ENCODE measurements at places on chromosomes 4 and X.

- DNase-seq: no peak
Measured at GRCh38 chr4:41408859-41409593, 128.9 kb upstream of the LIMCH1 start.

DNA sequence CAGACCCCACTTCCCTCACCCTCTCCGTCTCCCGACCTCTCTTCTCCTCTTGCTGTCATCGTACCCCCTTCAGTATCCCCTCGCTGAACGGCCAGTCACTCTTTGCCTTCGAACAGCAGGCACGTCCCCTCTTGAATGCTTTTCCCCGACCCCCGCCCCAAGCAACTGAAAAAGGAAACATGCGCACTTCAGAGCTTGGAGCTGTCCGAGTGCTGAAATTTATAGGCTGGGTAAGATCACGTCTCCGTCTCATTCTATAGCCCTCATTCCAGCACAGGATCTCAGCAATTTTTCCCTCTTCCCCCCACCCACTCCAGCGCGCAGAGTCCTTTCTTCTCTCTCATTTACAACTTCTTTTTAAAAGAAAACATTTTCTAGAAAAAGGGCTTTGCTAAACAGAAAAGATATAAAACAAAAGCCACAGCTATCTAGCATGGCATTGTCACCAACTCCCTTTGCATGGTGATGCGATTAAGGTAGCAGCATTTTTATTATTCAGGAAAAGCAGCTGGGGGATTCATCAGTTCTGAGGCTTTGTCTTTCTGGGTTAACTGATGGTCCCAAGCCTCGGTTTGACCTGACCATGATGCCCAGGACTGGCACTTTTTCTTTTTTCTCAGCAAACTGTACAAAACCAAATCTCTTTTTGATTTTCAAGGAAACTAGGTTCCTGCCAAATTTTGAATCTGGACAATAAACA lies at the start of gene GLRA2:
Gene GLRA2, plus strand, starts transcription at position 247 of the 700 bp plus-strand sequence. CDS start 522 bp downstream, outside the sequence.
- DNase-seq: peak; percentile 45

GRCh38 chr4:48329193-48329592 lies 12.1 kb upstream of the SLAIN2 start:
- DNase-seq: no peak

DNA sequence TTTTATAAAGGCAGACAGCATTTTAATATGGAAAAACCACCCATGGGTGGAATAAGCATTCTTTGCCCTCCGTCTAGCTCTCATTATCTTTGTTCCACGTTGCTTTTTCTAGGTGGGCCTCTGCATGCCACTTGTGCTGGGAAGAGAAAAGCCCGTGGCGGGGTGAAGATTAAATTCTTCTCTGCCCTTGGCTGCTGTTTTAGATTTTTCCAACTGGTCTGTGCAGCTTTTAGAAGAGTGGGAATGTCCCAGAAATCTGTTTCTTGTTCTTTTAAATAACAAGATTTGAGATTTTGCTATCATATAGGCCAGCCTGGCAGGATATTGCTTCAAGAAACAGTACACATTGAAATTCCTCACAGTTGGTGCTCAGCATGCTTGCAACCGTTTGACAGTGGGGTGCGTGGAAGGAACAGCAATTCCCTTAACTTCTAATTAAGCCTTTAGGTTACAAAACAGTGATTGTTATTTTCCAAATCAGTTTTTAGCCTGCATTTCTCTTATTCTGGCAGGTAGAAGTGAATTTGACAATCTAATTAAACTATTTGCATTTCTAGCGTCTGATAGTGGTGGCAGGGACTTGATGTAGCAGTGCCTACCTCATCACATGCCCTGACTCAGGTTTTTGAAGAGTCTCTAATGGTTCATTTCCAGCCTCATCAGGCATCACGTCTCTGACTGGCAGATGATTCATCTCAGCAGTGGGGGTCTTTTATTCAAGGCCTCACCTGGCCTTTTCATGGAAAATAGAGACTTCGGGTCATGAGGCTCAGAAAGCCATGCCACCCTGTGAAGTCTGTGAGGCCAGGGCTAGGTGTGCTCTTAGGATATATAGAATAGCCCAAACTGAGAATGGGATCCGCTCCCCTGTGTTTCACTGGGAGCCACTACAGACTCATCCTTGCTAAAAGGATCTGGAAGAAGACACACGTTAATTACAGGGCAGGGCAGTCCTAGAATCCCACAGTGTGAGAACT lies 50.8 kb downstream of the PPEF1 start:
- DNase-seq: no peak

- DNase-seq: no peak
Measured at GRCh38 chr4:84238247-84239090, 260.6 kb downstream of the NKX6-1 start.

GRCh38 chr4:6011686-6012085 lies 6.5 kb downstream of the C4orf50 start:
- DNase-seq: peak; percentile 15

DNA sequence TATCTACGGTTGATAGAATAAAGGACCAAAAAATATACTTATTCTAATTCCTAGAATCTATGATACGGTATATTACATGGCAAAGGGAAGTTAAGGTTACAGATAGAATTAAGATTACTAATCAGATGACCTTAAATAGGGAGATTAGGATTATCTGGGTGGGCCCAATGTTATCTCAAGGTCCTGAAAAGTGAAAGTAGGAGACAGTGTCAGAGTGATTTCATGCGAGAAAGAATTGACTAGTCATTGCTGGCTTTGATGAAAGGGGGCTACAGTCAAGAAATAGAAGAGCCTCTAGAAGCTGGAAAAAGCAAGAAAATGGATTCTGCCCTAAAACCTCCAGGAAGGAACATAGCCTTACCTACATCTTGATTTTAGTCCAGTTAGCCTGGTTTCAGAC lies 176.9 kb upstream of the PPP1R2C start:
- DNase-seq: no peak

DNA sequence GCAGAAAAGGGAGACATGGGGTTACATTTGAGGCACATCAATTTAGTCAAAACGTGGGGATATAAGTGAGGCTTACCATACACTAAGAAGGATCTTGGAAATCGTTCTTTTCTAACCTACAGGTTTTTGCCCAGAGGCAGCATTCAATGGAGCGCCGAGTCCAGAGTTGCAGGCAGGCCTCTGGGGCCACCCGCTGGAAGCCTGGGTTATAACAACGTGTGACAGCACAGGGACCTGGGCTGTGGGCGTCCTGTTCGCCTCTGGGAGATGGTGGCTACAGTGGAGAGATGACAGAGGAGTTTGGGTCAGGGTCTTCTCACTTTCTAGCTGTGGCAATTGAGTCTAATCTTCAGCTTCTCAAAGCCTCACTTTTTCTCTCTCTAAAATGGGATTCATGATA lies 53.9 kb downstream of the ENPP6 start:
- DNase-seq: peak; percentile 54

DNA sequence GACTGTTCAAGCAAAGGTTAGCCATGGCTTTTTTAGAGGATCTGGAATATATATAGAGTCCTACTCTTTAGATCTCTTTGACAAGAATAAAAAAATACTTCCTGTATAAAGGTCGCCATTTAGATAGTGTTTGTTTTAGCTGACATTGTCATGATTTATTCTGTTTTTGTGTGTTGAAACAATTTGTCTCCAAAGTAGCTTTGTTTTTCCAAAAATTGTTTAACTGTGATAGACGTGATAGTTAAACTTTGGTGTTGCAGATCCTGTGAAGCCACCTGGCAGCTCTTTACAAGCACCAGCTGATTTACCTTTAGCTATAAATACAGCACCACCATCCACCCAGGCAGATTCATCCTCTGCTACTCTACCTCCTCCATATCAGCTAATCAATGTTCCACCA lies 80.3 kb upstream of the SMARCA5 start:
- DNase-seq: no peak

GRCh38 chr4:85637778-85638177 lies 162.8 kb downstream of the ARHGAP24 start:
- no peak for DNase-seq

- no peak for DNase-seq
Measured at GRCh38 chrX:150940844-150941495, 42.2 kb upstream of the HMGB3 start.

- DNase-seq: no peak
Measured at GRCh38 chr4:5561286-5561685, 147.1 kb downstream of the EVC2 start.

DNA sequence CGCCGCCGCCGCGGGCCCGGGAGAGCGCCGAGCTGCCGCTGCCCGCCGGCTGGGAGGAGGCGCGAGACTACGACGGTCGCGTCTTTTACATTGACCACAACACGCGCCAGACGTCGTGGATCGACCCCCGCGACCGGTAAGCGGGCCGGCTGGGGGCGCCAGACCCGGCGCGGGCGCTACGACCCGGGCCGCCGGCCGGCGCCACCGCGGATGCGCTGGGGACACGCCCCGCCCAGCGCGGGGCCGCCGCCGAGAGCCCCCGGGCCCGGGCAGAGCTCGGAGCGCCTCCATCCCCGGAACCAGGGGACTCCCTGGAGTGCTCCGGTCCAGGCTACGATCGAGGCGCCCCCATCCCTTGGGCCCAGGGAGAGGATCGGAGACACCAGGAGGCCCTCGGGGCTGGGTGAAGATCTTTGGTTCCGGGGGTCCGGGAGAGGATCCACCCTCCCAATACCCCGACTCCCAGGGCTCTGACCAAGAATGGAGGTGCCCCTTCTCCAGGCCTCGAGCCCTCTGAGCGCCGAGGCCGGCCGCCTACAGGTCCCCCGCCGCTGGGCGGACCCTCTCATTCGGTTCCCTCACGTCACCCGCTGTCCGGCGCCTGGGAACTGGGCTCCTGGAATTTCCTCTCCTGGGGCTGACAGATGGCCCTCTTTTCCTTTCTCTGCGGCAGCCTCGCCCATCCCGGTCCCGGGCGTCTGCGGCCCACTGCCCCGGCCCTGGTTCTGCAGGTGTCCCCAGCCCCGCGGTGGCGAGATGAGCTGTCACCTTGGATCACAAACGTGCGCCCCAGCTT lies 48.8 kb downstream of the CLDN34 start:
- peak; percentile 34 for DNase-seq

- peak; percentile 82 for DNase-seq
Measured at GRCh38 chr4:168587411-168588125, 90.7 kb downstream of the PALLD start.

DNA sequence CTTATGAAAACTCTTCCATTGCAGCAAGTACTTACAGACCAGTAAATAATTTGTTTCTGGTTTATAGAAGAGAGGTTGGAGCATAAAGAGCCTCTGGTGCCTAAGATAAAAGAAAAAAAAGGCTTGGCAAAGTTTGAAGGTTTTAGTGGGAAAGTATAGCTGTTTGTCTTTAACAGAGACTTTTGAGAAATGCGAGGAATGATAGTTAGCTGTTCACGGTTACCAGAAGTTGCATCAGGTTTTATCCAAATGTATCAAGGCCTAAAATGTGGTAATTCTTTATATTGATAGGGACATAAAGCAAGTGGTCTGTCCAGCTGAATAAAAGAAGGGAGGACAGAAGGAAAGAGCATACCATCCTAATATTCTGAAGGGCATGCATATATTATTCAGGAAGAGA lies 29.3 kb downstream of the RAP1GDS1 start:
- no peak for DNase-seq

Measured in hindlimb muscle (tissue), 1 donor.